ENCODE measurements at places on chromosomes 3 and 15.

GRCh38 chr15:74405823-74406222 lies 27.9 kb downstream of the SEMA7A start:
- DNase-seq, result no peak

GRCh38 chr3:133237380-133237779 lies 162.5 kb upstream of the BFSP2 start:
- no peak for DNase-seq

- DNase-seq, result no peak
These were observed 314.6 kb downstream of the GBE1 start for GRCh38 chr3:81446806-81447205.

- DNase-seq, result no peak
These were observed 17.0 kb downstream of the PCYT1A start for GRCh38 chr3:196270499-196270898.

- no peak for DNase-seq
These were observed 69.1 kb upstream of the TSEN2 start for GRCh38 chr3:12415014-12415680.

DNA sequence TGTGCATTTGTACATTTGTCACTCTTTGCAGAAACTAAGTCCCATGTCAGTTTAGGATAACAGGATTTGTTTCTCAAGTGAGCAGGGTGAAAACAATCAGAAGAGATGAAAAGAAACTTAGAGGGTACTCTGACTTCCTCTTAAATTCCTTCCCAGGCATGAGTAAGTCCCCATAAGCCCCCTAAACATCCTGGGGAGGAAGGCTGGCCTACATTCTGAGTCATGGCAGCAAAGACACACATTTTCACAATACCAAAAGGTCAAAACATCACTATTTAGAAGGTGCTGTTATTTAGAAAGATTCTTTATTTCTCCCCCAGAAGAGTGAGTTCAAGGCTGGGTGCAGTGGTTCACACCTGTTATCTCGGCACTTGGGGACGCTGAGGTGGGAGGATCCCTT lies 7.6 kb upstream of the FOXP1 start:
- DNase-seq, result no peak

GRCh38 chr3:110307065-110307809 lies 764.4 kb upstream of the NECTIN3 start:
- no peak for DNase-seq

DNA sequence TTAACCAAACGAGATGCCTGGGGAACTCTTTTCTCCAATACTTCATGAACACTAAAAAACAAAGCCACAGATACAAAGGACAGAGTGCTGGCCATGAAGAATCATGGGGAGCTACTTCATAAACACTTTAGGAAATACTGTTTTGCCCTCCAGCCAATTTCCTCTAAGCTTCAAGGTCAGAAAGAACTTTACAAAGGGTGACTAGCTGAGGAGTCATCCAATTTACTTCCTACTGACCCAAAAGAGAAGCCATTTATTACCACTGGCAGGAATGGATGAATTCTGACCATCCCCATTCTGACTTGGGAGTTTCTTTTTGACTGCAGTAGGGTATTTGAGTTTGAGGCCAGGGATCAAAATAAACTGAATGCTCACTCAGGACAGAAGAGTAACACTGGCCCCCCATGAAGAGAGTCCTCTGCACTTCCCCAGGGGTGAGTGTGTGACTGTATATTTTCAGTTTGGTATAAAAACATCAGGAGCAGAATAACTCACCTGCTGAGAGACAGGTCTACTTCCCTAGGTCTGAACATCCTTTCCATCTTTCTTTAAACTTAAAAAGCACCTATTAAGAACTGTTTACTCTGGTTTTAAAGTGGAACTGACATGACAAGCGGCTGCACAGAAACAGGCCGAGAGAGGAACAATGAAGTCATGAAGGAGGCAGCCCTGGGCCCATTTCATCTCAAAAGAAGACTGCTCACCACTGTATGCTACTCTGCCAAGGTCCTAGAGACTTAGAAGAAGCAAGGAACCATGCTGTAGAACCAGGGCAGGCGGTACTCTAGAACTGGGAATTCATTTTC lies 203.6 kb downstream of the TNIK start:
- no peak for DNase-seq

DNA sequence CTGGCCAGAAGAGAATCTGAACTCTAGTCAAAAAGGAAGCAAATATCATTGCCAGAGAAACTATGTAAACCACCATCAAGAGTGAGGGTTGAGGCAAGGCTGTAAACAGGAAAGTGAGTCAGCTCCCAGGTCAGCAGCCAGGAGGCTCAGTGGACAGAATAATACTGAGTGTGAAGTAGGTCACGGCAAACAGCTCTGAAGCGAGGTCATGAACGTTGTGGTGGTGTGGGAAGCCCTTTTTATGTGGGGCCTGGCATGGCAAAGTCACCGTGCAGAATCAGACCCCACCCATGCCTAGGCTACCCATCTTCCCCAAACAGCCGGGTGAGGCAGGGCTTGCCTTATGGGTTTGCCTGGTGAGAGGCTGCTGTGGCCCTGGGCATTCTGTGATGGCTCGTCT lies 43.9 kb downstream of the THBS1 start:
- peak; percentile 71 for DNase-seq

DNA sequence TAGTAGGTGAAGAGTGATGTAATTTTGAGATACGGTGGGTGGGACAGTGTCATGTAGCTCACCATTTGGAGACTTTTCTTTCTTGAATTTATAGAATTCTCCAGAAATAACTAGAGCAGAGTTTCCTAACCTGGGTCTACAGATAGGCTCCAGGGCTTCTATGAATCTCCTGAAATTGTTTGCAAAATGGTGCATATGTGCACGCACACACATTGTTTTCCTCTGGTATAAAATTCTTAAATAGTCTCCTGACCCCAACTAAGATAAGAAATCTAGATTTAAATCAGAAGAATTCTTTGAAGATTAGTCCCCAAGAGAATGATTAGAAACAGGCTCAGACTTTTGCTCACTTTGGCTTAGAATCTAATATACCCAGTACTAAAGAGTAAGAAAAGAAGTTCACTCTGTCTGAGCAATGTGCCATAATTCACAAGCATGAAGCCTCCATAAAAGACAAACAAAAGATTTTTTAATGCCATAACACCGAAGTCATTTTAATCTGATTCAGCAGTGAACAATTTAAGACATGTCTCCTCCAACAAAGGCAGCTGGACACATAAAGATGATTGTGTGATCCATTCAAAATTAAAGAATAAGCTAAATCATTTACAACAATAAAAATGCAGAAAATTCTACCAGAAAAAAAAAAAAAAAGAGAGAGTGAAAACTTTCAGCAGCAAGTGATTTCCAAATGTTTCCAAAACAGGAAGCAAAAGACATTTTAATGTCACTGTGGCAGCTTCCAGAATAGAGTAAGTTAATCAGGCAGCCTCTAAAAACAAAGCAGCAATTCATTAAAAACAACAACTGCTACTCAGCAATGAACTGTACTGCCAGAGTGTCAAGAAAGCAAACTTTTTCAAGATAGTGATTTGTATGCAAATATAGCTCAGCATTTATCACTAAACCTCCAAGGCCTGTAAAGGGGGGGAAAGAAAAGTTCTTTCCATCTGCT lies 975.5 kb upstream of the CFAP20DC start:
- DNase-seq, result no peak

DNA sequence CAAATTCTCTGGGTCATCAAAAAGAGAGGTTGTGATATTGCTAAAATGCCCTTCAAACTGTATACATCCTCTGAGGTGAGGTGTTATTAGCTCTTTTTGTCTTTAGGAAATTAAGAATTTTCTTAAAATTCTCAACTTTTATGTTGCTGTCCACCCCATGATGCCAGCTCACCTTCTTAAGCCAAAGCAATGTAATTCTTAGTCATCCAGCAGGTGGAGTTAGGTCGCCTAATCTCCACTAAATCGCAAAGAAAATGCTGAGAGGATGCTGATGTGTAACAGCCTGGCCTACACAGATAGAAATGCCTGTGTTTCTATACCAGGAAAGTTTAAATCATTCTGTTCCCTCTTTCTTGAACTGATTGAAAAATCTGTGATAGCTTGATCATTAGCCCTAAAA lies 770.2 kb upstream of the ALCAM start:
- peak; percentile 53 for DNase-seq

GRCh38 chr3:117706037-117706436 lies 996.5 kb downstream of the TUSC7 start:
- DNase-seq, result no peak

DNA sequence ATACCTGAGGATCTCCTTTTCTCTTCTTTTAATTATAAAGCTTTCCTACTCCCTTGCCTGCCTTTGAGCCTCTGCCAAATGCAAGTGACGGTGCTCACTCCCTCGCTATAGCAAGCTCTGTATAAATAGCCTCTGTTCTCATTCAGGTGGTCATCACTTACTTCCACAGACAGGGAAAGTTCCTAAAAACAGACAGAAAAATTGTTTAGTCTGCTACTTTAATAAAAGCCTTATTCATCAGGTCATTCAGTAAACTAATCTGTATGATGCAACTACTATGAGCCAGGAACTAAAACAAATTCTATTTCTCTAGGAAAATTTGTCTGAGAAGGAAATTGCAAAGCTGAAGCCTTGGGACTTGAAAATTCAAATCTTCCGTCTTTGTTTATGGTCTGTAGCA lies 10.2 kb upstream of the DLG1 start:
- no peak for DNase-seq

DNA sequence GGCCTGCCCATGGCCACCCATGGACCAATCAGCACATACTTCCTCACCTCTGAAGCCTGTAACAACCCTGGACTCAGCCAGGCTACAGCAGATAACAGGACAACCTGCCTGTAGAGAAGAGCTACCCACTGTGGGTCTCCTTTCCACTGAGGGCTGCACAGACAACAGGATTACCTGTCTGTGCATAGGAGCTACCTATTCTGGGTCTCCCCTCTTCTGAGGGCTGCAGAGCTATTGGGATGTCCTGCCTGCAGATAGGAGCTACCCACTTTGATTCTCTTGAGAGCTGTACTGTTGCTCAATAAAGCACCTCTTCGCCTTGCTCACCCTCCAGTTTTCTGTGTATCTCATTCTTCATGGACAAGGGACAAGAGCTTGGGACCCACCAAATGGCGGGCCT lies 23.8 kb upstream of the CHST2 start:
- no peak for DNase-seq

DNA sequence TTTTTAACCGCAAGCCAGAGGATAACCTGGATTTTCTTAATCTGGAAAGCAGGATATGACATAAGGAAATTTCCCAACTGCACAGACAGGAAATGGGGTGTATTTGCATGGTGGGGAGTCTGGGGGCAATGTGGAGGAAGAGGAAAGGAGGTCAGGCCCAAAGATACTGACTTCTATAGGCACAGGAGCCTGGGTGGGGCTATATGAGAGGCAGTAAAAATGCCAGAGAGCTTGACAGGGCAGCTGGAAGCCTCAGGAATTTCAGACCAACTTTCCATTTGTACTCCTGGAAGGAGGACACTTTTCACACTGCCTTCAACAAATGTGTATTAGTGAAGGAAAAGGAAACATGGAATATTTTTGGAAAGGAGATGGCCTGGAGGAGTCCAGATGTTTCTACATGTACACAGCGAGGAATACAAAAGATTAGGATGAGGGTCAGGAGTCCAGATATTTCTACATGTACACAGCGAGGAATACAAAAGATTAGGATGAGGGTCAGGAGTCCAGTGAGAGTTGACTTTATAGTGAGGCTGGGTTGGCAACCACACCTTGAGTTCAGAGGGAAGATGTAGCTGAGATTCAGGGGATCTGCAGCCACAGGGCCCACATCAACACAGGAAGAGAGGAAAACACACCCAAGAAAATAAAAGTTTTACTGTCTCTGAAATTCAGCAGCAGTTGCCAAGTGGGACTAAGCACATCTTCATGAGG lies 111.9 kb upstream of the PTPRG start:
- no peak for DNase-seq

GRCh38 chr3:195102609-195103467 lies 168.1 kb downstream of the XXYLT1 start:
- DNase-seq, result peak; percentile 62

DNA sequence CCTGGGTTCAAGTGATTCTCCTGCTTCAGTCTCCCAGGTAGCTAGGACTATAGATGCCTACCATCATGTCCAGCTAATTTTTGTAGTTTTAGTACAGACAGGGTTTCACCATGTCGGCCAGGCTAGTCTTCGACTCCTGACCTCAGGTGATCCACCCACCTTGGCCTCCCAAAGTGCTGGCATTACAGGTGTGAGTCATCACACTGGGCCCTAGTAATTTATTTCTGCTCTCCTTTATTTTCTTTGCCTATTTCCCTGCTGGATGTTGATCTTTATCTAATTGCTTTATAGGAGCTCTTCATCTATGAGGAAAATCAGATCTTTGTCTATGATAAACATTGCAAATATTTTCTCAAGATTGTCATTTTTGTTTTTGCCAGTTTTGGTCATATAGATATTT lies 31.7 kb downstream of the UQCC5 start:
- no peak for DNase-seq
